ENCODE measurements at places on chromosomes 13 and 19.

DNA sequence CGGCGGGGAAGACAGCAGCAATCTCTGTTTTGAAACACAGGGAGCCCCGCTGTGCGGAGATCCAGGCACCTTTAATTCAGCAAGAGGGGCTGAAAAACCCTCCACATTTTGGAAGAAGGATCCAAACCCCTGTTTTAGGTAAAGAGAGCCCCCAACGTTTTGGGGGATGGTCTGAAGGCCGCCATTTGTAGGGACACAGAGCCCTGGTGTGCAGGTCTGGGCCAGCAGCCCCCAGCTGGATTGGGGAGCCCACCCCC, 3.5 kb upstream of the HOOK2 start:
- no peak for DNase-seq

- DNase-seq, result peak; percentile 70
These were observed 8.8 kb upstream of the GNG7 start for GRCh38 chr19:2711172-2711874.

DNA sequence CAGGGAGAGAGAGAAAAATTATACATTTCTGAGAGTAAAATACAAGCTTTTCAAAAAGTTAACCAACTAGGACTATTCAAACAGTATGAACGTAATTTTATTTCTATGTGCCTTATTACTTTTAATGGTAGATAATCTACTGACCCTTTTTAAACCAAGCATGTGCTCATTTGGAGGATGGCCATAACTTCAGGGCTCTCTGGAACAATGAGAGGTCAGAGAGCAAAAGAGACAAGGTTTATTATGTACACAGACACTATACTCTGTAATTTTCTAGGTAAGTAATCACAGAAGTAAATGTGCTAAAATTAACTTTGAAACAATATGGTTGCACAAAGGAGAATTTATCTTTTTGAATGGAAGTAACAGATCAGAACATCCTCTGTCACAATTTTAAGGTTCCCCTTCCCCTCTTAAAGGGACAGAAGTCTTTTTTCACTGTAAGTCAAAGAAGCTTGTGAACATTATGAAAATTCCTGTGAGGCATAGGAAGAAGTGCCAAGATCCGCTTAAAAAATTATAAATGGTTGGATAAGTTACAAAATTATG, 1.0 kb downstream of the POSTN start:
- no peak for DNase-seq

DNA sequence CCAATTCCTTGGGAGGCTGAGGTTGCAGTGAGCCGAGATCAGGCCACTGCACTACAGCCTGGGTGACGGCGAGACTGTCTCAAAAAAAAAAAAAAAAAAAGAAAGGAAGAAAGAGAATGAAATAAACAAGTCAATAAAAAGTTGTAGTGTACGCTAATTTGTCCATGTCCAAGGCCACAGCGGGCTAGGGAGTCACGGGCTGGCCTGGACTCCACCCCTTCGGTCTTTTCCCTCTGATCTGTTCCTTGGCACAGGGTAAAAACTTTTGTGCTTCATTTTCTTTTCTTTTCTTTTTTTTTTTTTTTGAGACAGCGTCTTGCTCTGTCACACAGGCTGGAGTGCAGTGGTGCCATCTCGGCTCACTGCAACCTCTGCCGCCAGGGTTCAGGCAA, 19.4 kb upstream of the MKNK2 start:
- no peak for DNase-seq

- no peak for DNase-seq
These were observed 35.1 kb downstream of the DNMT1 start for GRCh38 chr19:10159610-10160009.

DNA sequence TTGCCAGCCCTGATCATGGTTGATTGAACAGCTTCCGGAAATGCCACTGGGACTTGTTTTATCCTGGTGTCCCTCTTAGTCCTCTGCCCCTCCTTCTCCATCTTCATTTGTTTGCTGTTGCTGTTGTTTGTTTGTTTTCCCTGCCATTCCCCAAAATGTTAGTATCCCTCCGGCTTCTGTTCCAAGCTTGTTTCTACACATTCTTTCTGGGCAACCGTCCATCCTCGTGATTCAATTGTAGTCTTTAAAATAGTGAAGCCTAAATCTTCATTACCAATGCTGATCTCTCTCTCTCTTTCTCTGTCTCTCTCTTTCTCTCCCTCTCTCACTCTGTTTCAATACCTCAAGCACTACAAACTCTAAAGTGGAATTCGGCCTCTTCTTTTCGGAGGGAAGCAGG, 649.3 kb upstream of the ARGLU1 start:
- no peak for DNase-seq

DNA sequence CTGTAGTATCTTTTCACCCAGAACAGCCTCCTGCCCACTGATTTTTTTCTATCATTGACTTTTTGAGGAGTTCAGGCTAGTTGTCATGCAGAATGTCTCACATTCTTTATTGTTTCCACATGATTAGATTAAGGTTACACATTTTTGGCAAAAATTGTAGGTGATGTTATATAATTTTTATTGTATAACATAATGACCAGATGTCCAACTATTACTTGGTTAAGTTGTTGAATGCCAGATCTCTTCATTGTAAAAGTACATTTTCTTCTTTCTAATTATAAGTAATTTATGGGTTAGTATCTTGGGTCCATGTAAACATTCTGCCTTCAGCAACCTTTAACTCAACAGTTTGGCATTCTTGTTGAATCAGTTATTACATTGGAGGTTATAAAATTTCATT, 138.4 kb downstream of the POSTN start:
- peak; percentile 43 for DNase-seq

- peak; percentile 24 for DNase-seq
These were observed 1.6 kb downstream of the DIAPH3 start for GRCh38 chr13:60162096-60162495.

DNA sequence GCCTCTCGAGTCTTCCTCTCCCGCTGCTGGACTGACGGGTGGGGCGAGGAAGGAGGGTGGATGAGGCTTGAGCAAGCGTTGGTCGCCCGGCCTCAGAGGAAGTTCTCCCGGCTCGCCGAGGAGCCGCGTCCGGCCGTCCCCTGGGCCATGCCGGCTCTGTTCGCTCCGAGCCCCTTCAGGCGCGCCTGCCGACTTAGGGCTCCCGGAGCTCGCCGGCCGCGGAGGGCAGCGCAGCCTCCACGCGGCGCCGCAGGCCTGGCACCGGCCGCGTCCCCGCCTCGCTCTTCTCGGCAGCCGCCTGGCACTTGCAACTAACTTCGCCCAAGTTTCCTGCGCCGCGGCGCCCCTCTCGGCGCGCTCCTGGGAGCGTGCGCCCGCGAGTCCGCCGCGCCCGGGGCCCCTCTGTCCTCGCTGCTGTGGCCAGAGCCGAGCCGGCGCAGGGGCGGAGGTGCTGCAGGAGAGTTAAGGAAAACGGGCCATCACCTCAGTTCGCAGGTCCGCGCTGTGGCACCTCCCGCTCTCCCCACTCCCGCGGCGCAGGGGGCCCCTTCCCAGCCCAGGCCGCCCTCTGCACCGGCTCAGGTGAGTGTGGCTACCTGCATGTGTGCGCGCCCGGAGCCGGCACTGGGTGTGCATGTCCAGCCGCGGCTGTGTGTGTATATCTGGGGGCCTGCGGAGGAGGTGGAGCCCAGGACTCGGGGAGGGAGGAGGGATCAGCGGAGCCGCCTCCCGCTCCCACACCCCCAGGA, 641 bp upstream of the SOX21 start:
- peak; percentile 40 for DNase-seq
